ENCODE measurements at places on chromosomes 3 and 15.
A peak's percentile ranks its signal among the peaks of the same experiment; 100 is the strongest.

- no peak for DNase-seq
Measured at GRCh38 chr15:59434481-59434880, 3.5 kb upstream of the FAM81A start.

GRCh38 chr15:77693576-77693975, 60.9 kb upstream of the LINGO1 start:
- DNase-seq, result no peak

DNA sequence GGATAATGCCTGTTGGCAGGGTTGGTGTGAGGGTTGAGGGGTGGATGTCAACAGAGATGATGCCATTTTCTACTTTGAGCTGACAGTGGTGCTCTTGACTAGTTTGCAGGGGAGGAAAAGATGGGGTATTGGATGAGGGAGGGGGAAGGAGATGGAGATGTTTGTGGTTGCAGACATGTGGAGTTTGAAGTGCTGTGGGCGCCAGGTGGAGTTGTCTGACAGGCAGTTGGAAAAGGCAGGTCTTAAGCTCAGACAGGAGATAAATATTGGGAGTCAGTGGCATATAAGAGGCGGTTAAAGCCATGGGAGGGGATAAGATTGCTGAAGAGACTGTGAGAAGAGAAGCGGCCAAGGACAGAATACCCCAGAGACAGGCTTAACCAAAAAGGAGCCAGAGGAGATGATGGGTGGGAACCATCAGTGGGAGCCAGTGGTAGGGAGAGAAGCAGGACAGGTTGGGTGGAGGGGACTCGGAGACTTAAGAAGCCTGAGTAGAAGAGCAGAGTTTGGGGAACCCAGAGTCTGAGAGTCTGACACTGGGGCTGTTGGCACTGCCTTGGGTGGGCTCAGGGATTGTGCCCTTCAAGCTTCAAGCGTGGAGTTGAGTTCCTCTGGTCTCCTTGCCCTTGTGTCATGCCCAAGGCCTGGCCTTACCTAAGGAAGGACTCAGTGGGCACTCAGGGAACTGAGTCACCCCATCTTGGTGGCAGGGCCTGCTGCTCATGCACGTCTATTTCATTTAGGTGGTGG, 13.9 kb downstream of the COPG1 start:
- no peak for DNase-seq

GRCh38 chr3:119291062-119291700, 3.0 kb upstream of the ARHGAP31 start:
- DNase-seq, result no peak

DNA sequence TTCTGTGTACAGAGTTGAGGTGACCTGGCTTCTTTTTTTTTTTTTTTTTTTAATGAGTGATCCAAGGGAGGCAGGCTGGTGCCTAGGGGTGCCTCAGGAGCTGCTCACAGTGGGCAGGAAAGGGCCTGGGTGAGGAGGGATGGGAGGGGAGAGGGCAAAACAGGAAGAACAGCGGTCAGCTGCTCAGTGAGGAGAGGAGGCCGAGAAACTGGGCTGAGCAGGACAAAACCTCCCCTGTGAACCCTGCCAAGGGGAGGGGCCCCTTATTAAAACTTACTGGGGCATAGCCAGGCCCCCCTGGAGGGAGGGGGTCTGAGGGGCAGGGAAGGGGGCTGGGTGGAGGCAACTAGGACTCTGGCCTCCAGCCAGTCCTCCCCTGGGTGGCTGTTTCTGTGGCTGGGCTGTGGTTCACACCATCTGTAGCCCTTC, 3.5 kb downstream of the PLEKHO2 start:
- DNase-seq, result no peak

DNA sequence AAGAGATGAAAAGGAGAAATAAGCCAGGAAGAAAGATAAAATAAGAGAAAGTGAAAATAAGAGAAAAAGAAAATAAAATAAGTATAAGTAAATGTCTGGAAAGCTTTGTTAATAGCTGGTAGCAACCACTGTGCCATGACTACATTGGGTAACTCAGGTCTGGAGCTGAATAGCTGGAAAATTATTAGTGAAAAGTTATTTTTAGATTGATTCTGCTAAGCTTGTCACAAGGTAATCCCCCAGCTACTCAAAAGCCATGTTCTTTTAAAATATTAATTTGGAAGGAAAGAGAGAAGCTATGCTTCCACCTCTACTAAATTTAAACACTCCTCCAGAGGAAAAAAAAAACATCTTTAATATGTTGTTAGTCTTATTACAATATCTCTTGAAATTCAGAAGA, 104.8 kb upstream of the THSD4 start:
- no peak for DNase-seq

DNA sequence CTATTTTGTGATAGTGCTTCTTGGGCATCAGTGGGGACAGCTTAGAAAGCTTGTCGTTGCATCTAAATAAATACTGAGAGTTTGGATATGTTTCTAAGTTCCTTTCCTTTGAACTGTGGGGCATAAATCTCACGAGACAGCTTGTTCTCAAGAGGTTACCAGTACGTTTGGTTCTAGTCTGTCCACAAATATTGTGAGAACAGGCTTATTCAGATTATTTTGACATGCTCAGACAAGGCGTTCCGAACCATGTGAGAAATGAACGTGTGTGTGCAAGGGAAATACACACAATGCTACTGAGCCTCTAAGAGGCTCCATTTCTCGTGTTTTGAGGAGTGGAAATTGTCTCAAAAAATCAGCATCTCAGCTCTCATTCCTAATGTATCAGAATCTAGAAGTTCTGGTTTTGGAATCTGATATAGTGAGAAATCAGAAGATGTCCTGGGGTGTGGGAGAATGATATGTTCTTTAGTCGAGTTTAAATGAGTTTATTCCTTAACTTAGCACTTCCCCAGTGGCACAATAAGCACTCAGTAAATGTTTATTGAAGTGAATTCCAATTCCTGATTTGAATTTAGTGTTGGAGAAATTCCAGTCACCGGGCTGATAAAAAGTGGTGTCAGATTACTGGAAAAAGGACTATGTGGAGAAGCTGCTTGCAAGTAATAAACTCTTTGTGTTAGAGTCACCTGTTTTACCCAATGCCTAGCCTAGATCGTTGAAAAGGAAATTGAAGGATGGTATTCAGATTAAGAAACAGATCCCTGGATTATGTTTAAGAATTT, 481.5 kb downstream of the LPP start:
- DNase-seq, result no peak

DNA sequence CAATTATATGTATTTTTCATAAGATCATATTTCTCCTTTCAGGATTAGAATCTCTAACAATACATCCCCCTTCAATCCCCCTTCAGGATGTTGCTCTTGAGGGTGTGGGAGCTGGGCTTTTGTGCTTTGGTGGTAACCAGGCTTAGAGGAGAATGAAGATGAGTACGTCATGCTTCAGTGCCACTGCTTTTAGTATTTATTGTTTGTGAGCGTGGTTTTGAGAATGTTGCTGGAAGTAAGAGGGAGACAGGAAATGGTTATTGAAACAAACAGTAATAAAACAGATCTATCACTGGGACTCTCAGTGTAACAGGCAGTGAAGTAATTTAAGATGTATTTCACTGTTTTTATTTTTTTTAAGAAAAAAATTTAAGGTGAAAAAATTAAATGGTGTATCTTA, 35.3 kb downstream of the GBE1 start:
- DNase-seq, result no peak

GRCh38 chr15:58212909-58213526, 74.8 kb downstream of the AQP9 start:
- peak; percentile 32 for DNase-seq

- no peak for DNase-seq
Measured at GRCh38 chr15:29050870-29051269, 165.1 kb downstream of the APBA2 start.

GRCh38 chr3:182795389-182795782, 2.1 kb downstream of the ATP11B start:
- DNase-seq, result no peak

- no peak for DNase-seq
Measured at GRCh38 chr3:36428445-36428844, 48.1 kb downstream of the STAC start.

DNA sequence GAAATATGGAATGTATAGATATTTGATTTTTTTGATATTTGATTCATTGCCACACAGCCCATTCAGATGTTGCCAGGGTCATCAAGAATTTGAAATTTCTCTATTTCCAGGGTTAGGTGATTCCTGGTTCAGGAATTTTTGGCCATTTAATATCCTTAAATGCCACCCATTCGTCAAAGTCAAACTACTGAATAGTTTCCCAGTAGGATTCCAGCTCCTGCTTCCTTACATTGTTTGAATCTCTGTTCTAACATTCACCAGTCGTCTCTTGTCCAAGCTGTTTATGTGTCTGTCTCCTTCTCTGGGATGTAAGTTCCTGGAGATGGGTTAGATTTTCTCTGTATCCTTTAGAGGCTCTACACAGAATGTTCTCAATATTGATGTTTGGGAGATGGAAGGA, 124.9 kb upstream of the TLE3 start:
- no peak for DNase-seq

Measured in cerebellar cortex (tissue), 1 donor.